ENCODE measurements at places on chromosomes 1 and 21.

DNA sequence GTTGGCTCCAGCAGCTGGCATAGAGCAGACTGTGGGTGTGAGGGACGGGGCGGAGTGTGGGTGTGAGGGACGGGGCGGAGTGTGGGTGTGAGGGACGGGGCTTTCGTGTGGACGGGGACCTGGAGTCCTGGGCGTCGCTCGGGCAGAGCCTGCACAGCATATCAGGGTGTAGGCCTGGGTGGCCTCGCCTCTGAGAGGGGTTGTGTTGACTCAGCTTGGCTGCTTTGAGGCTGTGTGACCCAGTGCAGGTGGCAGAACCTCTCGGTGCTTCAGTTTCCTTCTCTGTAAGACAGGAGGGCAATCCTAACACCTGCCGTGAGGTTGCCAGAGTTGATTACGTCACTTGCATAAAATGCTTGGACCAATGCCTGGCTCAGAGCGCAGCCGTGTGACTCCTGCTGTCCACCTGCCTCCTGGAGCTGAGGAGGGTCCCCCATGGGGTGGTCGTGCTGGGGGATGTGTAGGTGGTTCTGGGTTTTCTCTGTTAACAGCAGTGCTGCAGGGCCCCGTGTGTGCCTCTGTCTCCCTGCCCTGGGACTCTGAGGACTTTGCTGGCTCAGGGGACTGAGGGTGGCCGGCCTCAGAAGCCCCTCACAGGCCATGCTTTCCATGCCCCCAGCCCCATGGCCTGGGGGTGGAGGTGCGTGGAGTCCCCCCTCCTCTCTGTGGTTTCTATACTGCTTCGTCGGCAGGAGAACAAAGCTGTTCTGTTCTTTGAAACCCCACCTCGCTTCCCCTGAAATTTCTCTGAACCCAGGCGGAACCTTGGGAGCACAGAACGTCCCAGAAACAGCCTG, 15.4 kb downstream of the PDXK start:
- DNase-seq: no peak

- no peak for DNase-seq
Observed at GRCh38 chr1:184634296-184634695, 120.4 kb downstream of the EDEM3 start.

DNA sequence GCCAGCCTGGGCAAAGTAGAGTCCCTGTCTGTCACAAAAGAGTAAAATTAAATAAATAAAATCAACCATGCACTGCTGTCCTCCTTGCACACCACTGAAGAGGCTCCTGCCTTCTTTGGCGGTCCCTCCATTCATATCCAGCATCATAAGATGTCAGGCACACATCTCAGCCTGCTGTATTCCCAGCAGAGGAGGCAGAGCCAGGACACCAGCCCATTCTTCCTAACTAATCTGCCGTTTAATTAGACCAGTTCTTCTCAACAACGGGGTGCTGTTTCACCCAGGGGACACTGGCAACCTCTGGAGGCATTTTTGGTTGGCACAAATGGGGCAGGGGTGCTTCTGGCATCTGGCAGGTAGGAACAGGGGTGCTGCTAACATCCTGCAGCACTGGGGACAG, 119.7 kb downstream of the ETS2 start:
- DNase-seq: no peak

DNA sequence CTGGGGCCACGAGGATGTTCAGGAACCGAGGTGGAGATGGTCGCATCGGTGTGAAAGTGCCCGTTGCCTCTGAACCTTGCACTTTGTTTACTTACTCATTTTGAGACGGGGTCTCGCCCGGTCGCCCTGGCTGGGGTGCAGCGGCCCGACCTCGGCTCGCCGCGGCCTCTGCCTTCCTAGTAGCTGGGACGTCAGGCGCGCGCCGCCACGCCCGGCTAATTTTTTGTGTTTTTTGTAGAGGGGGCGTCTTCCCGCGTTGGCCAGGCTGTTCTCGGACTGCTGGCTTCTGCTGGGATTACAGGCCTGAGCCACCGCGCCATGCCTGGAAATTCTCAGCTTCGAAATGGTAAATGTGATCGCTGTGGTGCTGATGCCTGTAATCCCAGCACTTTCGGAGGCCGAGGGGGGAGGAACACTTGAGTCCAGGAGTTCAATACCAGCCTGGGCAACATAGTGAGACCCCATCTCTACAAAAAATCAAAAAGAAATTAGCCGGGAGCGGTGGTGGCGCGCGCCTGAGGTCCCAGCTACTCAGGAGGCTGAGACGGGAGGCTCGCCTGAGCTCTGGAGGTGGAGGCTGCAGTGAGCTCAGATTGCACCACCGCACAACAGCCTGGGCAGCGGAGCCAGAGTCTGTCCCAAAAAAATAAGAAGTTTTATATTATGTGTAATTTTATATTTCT, 684 bp upstream of the MRPL20 start:
- no peak for DNase-seq

- DNase-seq: no peak
Observed at GRCh38 chr1:26359981-26360806, 6.3 kb upstream of the CRYBG2 start.

DNA sequence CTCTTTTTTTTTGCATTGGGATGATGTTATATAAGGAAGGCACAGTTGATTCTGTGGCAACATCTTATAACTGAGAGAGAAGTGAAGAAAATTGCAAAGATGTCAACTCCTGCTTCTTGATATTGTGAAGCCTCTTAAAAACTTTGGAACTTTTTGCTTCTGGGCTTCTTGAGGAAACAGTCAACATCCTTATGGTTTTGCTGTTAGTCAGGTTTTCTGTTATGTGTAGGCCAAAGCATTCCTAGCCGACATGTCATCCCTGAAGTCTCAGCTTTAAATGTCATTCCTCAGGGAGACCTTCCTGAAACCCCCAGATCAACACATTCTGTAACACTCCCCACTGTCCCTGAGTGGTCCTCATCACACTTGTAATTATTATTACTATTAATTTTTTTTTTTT, 12.6 kb downstream of the FALEC start:
- no peak for DNase-seq

Measured in KG1 (cell line).